IMR-90 (cell line): ENCODE measurements at places on chromosomes 1 and 21. TPM values are rescaled to one million over a fixed set of nuclear protein-coding genes. Genes with fewer than 3 reads are reported as not detected.

Gene KLF17
- polyA plus RNA-seq, result 0.14 and 0.17 TPM in 2 replicates

Gene HPCA
- polyA plus RNA-seq, result 0.22 and 0.30 TPM in 2 replicates

Gene CFHR3
- not detected in 2 replicates for polyA plus RNA-seq

Gene RAB25
- polyA plus RNA-seq, result not detected in 2 replicates

Gene AP4B1
- 11.7 and 15.6 TPM in 2 replicates for polyA plus RNA-seq

Gene MTARC2
- polyA plus RNA-seq, result 2.6 TPM in 2 replicates

Gene RPL11
- 1,692 and 1,751 TPM in 2 replicates for polyA plus RNA-seq

GRCh38 chr1:15358565-15359133 lies 51.0 kb upstream of the EFHD2 start:
- no peak for DNase-seq

DNA sequence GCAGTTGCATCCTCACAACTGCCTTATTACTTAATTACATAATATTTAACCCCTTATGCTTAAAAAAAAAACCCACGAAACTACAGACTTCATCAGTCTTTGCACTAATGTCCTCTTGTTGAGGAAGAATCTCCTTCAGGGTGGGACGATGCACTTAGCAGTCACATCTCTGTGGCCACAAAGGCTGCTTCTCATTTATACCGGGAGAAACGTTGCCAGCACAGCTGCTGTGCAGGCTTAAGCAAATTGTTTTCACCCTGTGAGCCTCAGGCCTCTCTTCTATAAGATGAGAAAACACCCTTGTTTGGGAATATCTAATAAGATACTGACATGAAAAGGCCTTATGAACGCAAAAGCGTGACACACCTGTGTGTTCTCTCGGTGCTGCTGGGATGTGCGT lies 2.9 kb upstream of the OBSCN start:
- no peak for DNase-seq

DNA sequence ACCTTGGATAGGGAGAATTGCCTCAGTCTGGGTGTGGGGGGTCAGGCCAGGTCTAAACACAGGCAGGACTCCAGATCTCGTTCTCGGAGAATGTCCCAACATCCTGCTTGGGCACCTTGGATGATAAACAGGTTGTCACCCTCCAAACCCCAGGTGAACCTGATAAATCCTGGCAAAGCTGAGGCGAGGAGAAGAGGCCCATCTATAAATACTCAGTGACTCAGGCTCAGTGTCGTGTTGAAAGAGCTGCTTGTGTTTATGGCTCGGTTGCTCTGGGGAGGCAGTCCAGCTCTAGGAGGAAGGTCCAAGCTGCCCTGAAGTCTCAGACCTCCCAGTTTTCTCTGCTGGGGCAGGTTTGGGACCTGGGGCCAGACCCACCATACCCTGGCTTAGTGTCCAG lies 15.8 kb upstream of the TRIM63 start:
- DNase-seq, result peak; percentile 46

DNA sequence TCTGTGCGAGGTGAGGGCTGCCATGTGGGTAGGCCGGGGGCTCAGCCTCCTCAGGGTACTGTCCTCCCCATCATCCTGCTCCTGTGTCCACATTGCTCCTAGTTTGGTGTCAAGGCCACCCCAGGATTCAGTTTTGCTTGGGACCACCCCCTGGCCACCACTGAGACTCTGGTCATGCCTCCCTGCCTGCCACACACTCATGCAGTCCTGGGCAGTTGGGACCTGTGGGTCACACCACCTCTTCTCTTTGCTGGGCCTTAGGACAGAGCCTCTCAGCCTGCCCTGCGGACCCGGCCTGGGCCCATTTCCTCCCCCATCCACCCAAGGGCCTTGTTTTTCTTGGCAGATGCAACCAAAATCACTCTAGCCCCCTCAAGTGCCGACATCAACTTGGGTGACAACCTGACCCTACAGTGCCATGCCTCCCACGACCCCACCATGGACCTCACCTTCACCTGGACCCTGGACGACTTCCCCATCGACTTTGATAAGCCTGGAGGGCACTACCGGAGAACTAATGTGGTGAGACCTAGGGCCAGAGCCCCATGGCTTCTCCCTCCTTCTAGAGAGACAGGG lies 19.4 kb downstream of the TMEM81 start:
- no peak for DNase-seq

DNA sequence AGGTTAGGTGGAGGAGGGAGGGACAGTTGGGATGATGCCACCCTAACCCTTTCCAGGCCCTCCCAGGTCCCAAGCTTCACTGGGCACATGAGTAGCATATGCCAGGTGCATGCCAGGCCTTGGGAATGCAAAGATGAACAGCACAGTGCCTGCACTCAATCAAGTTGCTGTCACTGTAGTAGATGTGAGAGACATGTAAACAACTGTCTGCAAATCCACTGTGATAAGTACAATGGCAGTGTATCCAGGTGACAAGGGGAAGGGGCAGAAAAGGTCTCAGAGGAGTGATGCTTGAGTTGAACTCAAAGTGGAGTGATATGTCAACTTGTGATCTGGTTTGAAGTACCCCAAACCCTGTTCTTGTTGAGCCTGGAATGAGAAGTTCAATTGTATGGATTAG lies 49.5 kb upstream of the LRRN2 start:
- DNase-seq, result no peak

DNA sequence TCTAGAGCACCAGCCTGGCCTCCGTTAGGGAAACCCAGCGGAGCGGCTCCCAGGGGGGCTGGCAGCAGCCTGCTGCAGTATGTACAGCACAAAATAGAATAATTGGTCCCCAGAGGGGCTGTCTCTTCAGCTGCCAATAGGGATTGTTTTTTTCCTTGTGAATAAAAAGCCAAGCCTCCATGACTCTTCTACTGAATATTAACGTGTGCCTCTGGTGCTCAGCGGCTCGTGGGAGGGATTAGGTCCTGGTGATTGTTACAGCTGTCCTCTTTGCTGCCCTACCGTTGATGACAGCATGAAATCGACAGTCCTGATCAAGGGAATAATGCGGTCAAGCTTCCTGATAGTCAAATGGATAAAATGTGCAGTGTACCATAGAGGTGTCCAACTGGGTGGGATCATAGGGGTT lies 190.7 kb upstream of the RUNX1 start:
- no peak for DNase-seq

GRCh38 chr21:34971656-34972055 lies 77.4 kb downstream of the RUNX1 start:
- no peak for DNase-seq

DNA sequence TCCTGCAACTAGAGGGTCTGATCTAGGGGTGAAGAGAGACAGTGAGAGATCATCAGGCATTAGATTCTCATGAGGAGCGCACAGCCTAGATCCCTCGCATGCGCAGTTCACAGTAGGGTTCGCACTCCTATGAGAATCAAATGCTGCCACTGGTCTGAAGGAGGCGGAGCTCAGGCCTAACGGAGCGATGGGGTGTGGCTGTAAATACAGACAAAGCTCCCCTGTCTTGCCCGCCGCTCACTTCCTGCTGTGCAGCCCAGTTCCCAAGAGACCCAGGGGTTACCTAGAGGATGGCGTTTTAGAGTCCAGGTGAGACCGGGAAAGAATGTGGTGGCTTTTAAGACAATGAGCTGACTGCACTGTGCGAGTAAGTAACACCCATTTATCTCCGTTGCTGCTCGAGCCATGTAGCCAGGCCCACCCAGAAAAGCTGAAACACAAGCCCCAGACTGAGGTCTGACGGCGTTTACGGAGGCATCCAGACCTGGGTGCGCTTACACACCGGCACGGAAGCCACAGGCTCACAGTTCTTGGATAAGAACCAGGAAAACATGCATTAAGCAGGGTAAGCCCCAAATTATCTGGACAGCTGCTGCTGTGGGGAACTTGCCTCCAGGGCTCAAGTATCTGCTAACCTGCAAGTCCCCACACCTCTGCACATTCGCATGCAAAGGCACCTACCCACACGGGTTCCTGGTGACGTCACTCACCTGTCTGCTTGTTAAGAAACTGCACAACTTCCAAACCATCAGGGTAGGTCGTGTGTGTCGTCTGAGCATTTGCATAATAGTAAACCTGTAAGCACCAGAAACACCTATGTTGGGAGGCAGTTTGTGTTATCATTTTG lies 12.5 kb downstream of the TCP10L start:
- no peak for DNase-seq

DNA sequence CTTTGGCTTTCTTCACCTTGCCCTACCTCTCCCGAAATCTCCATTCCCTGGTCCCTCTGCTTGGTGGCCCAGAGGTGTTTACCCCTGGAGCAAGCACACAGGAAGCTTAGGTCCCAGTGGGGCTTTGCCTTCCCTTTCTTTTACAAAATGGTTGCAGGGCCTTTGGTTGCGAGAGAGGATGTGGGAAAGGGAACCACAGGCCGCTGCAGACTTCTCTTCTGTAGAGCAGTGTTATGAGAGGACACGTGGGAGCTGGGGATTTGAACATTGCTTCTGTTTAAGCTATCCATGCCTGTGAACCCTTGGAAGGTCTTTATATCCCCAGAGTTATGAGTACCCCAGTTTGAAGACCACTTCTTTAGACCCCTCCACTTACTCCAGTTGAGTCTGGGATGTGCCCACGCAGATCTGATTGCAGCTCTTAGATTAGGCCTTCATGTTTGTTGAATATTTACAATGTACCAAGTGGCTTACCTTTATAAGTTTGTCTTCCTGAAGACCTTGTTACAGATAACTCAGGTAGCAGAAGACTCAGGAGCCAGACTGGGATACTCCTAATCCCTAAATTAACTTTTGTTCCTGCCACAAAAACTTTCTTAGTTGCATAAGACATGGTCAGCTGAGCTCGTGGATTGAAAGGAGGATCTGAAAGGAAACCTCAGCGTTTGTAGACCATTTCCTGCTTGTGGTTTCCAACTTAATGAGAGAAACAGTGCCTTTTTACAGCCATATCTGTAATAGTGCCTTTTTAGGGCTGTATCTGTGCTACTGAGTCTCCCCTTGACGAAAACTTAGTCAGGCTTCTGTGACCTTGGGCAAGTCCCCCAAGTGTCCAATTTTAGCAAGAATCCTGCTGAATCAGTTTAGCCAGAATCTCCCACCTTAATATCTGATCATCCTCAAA lies 21.9 kb upstream of the IVNS1ABP start:
- DNase-seq, result no peak

GRCh38 chr1:54227091-54227602 lies 27.2 kb downstream of the MRPL37 start:
- DNase-seq, result peak; percentile 51

GRCh38 chr21:35849144-35849543 lies 211.2 kb downstream of the SETD4 start:
- peak; percentile 24 for DNase-seq

- no peak for DNase-seq
These were observed 257.1 kb downstream of the DYRK1A start for GRCh38 chr21:37623689-37624088.

- no peak for DNase-seq
These were observed 21.0 kb downstream of the RSPH1 start for GRCh38 chr21:42475036-42475435.

- no peak for DNase-seq
These were observed 458 bp downstream of the ZC3H12A start for GRCh38 chr1:37474697-37475379.

DNA sequence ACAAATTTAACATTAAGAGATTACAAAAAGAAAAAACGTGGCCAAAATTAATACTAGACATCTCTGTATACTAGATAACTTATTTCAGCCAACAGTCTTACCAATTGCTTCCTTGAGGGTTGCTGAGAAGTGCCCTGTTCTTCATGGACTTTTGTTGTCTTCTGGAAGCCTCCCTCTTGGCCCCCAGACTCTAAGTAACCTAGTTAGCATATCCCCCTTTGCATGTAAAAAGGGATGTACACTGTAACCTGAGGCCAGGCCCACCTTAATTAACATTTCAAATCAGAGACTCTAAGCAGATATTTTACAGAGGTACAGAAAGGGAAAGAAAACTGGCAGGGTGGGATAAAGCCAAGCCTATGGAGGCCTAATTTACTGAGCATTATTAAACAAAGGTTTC lies 1047.3 kb downstream of the ADGRL2 start:
- DNase-seq, result no peak

- DNase-seq, result no peak
These were observed 196.7 kb upstream of the SGIP1 start for GRCh38 chr1:66337249-66337648.

DNA sequence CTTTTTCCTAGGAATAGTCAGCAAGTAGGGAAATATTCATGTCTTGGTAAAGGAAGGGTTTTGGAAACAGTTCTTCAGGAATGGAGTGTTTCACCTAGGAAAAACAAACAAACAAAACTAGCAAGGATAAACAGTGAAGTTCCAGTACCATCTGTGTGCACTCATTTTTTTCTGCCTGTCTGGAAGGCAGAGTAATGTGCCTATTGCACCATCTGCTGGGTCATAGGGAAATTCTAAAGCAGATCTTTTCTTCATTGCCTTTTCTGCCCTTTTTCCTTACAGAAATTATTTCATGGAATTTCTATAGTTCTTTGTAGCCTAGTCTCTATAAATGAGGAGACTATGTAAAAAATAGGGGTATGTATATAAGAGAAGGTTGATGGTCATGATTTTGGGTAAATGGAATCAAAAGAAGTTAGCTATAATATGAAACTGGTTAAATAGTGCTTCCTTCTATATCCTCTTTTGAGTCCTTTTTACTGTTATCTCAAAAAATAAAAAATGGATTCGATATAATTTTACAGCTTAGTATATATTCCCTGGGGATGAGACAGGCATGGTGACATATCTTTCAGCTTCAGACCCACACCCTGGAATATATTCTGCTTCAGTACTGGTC lies 3.4 kb upstream of the HRNR start:
- DNase-seq, result peak; percentile 2

DNA sequence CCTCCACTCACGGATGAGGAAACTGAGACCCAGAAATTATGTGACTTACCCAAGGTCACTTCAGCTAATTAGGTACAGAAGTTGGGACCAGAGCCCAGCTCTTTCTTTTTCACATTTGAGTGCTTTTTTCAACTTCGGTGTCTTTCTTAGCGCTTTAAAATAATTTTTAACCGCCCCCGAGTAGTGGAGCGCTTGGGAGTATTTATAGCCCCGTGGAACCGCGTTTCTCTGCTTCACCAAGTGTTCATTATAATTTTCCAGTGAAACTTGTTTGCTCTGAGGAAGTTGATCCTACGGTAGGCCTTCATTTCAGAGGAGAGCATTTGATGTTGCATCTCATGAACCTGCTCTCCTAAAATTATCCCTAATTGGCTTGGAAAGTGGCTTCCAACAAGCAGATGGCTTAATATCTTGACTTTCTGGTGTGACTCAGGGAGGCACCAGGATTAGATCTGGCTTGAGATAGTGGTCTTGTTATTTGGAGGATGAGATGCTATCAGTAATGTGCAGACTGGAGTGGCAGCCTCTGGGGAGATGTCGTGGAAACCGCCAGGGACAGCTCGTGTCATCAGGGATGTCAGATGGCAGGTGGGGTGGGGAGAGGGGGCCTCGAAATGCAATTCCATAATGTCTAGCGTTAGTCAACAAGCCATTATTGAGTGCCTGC lies 321.3 kb downstream of the CAMTA1 start:
- DNase-seq, result no peak

DNA sequence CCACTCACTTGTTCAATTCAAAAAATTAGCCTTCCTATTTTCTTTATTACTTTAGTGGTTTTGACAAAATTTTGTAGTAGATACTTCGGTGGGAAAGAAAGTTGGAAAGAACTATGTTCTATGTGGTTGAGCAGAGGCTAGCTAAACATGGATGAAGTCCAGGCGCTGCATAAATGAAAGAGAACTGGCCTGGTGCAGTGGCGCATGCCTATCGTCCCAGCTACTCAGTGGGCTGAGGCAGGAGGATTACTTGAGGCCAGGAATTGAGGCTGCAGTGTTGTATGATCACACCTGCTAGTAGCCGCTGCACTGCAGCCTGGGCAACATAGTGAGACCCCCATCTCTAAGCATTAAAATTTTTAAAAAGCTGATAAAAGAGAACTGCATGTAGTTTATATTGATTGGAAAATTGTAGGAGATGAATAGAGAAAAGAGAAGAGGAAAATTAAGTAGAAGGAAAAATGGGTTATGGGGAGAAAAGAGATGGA lies 21.0 kb downstream of the IFNAR1 start:
- DNase-seq, result no peak

- no peak for DNase-seq
These were observed 5.1 kb upstream of the UTS2 start for GRCh38 chr1:7857985-7858384.
